ENCODE measurements at places on chromosomes 2 and 18.

DNA sequence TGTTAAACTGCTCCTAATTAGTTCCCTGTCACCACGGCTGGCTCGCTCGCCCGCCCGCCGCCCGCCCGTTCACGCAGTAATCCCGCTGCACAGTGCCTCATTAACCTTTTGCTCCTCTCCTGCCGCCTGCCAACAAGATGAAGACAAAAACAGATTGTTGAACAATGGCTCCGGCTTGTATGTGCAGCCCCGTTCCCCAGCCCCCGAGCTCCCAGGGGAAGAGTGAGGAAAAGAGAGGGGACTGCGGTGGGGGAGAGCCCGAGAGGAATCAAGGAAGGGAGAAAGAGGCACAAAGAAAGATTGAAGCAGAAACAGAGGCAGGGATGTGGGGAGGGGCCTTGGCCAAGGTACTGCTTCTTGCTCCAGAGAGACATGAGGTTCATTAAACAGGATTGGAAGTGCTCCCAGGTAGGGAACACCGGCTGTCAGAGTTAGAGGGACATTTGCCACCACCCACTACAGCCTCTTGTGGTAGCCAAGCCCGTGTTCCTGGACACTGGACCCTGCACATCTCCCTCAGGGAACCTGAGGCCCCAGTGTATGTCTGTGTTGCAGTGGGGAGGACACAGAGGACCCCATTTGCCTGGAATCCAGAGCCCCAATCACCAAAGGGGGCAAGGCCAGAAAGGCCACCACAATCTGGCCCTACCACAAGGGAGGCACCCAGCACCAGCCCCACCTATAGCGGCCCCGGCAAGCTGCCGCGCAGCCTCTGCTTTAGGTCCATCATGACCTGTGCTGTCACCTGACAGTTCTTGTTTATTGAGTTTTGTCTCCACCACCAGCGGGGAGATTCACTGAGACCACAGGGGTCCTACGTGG is 38.1 kb downstream of the EMX1 start:
- DNase-seq, result no peak

DNA sequence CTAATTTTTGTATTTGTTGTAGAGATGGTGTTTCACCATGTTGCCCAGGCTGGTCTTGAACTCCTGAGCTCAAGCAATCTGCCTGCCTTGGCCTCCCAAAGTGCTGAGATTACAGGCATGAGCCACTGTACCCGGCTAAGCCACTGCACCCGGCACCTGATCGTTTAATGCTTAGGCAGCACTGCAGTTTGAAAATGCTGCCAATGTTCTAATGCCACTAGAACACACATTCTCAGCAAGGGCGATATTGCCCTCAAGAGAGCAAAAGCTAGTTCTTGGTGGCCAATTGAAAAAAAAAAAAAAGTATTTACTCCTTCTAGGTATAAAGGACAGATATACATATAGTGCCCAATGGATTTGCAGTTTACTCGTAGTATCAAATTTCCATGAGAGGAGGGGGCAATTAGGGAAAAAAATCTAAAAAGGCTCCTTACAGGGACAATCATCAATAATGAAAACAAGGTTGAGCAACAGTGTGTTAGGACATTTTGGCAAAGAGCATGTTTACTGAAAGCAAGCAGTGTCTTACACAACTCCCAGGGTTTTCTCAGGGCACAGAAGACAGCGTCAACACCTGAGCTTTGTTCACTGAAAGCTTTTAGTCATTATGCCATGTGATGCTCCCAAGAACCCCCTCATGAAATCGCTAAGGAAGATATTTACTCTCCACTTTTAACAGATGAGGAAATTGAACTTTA is 199.9 kb upstream of the PKDCC start:
- DNase-seq, result no peak

DNA sequence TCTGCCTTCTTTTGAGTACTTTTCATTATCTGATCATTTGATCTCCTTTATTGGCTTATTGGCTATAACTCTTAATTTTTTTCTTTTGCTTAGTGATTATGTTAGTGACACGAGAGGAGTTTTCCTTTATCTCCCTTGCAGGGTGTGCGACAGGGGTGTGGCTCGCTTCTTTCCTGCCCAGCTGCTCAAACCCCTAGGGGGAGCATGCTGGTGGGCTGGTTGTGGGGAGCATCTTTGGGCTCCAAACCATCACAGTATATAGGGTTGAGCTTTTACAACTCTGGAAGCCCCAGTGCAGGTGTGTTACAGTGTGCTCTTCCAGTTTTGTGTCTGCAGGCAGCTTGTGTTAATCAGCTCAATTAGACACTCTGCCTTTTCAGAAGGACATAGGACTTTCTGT is 357.0 kb upstream of the TMEFF2 start:
- no peak for DNase-seq

DNA sequence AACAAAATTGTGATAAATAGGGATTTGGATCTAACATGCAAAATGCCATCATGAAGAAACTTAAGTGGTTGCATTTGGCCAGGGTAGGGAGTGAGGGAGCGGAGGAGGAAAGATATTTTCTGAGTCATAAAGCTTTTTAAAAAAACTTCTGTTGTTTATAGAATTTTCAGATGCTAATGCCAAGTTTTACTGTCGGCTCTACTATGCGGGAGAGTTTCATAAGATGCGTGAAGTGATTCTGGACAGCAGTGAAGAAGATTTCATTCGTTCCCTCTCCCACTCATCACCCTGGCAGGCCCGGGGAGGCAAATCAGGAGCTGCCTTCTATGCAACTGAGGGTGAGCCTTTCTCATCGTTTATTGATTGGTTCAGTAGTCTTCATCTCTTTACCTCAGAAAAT is 56.0 kb upstream of the PTH2R start:
- no peak for DNase-seq

GRCh38 chr2:227612546-227613271 is 1.9 kb downstream of the SCYGR3 start:
- no peak for DNase-seq

- DNase-seq, result no peak
Observed at GRCh38 chr18:77068321-77069312, 64.0 kb downstream of the MBP start.

DNA sequence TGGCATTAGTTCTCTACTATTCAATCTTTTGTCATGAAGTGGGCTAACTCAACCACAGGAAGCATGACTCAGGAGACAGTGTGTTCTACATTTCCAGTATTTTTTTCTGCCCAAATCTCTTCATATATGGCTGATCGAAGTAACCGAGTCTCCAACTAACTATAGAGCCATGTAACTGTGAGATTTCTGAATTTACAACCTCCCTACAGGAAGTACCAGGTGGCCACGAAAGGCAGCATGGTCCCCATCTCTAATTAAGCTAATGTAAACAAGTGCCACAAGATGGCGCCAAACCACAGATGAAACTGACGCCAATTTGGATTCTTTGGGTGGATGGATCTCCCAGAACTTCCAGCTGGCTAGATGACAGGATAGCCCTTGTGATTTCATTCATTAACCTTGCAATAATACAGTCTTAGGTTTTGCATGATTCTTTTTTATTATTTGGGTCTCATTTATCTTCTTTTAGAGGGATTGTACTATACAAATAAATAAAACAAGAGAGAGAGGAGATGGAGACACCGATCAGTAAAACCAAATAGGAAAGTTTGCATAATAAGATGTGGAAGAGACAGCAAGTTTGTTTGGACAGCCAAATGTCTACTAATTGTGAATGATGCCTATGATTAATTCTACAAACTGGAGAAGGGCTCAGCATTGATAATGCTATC is 18.3 kb upstream of the ARHGAP15 start:
- DNase-seq, result peak; percentile 18

DNA sequence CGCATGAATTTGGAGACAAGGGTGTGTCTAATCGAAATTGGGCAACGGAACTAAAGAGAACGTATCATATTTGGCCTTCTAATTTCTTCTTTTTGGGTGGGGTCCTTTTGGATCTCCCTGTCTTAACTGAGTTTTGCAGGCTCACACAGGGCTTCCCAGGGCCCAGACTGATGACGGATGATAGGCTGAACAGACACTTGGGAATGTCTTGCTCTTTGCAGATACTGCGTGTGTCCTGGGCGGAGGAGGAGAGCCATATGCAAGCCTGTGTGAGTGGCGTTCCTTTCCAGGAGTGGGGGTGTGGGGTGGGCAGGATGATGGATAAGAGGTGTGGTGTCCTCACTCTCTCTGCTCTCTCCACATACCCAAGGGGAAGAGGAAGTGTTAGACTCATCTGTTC is 40.1 kb downstream of the TNP1 start:
- no peak for DNase-seq

DNA sequence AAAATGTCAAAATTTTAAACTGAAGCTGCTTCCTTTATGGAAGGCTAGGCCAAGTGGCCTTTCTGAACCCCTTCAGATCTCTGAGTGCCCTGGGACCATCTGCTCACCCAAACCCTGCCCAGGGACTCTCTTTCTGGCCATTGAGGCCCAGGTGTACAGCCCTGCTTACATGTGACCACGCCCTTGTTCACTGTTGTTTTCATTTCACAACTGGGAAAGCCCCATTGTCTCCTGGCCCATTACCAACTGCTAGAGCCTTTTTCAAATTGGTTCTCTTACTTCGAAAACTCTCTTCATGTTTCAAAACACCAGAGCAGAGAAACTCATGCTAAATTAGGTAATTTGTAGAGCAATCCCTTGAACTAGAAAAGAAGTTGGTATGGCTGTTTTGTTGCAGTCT is 219.5 kb upstream of the TANK start:
- no peak for DNase-seq

DNA sequence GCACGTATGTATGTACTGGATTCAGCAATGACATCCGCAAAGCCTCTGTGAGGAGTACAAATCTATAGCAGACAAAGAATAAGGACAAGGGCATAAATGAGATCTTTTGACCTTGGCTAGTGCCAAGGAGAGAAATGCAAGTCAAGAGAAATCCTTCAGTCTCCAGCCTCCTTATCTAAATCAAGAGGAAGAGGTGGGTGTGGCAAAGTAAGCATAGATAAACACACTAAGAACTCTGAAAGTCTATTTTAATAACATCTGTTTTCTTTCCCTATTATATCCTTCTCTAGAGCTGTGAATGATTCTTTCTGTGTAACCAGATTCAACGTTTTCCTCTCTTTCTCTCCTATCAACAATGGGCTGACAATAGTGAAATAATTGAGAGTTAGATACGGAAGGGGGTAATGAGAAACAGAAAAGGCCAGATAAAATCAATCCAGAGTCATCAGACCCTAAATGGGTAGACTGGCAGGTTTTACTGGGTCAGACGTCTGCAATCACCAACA is 118.5 kb upstream of the ZFP36L2 start:
- no peak for DNase-seq

All from activated naive CD8-positive, alpha-beta T cell treated with anti-CD3 and anti-CD28 coated beads, Interleukin-2, amount 50 U/mL, for 16 hours (primary cell).